Right forelimb (tissue), 1 donor: ENCODE measurements at places on chromosomes 5 and 9.

DNA sequence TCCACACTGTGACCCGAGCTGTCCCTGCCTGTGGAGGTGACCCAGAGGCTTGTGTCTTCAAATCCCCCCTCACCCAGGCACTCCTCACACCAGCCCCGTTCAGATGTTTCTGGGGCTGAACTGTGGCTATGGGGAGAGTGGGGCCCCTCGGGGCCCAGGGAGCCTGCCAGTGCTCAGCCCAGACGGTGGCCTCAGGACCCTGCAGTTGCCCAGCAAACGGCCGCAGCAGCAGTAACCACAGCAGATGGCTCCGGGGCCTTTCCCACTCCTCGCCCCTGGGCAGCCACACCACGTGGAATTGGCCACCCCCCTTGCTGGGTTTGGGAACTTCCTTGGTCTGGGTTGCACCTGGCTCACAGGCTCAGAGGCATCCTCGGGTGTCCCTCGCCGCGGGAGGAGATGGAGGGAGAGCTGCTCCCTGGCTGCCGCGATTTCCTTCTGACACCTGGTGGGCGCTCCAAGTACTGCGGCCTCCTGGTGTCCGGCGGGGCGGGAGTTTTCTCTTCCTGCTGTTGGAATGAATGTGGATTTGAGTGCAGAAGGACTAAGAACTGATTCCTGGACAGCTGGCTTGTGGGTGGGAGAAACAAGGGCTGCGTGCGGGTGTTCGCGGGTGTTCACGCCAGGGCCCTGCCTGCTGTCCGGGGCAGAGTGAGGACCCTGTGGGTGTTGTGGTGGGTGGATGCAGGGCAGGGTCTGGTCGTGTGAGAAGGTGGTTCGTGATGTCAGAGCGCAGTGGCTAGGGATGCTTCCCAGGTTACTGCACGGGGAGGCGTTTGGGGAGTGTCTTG, 97.5 kb downstream of the COL5A1 start:
- DNase-seq: peak; percentile 87

- no peak for DNase-seq
Measured at GRCh38 chr9:127611603-127611898, 526 bp upstream of the STXBP1 start.

GRCh38 chr9:100674419-100675122, 96.7 kb downstream of the CAVIN4 start:
- DNase-seq: no peak

GRCh38 chr5:58501778-58502417, 10.7 kb downstream of the GAPT start:
- no peak for DNase-seq

DNA sequence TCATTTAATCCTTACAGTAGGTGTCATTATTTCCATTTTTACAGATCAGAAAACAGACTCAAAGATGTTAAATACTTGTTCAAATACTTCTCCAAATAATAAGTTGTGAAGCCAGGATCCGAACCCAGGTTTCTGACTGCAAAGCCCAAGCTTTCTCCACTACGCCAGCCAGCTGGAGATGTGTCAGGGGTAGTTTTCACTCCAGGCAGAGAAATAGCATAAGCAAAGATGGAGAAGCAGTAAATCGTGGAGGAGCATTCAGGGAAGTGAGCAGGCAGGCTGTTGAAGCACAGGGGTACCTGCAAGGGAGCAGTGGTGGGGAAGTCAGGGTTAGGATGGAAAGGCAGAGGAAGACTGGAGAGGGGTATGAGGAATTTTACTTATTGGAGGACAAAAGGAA, 2.9 kb downstream of the TLN1 start:
- DNase-seq: no peak

DNA sequence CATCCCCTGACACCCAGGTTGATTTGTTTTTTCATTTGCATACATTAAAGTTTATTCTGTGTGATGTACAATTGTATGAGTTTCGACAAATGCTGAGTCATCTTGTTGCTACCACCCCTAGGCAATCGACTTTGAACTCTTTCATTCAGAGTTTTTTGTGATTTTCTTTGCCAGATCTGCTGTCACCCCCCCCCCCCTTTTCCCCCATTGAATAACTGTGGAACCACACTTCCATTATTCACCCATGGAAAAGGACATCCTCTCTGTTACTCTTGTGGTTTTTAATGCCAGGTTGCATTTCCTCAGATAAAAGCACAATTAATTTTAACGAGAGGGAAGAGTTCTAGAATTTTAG, 13.7 kb upstream of the FAM120AOS start:
- DNase-seq: no peak

DNA sequence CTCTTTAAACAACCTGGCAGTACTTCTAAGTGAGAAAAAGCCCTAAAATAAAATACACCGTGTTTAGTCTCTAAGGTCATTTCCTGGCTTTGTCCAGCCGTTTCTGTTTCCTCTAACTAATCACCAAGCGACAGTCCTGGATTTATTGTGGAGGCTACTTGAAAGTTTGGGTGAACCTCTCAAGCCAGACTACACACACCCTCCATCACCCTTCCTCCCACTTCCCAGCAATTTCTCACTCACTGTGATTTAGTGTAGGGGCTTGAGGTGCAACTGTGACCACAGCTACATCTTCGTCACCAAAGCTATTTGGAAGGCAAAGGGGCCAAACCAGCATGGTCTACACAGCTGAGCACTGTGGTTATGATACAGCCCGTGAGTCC, 240.0 kb upstream of the SLC24A2 start:
- DNase-seq: no peak

DNA sequence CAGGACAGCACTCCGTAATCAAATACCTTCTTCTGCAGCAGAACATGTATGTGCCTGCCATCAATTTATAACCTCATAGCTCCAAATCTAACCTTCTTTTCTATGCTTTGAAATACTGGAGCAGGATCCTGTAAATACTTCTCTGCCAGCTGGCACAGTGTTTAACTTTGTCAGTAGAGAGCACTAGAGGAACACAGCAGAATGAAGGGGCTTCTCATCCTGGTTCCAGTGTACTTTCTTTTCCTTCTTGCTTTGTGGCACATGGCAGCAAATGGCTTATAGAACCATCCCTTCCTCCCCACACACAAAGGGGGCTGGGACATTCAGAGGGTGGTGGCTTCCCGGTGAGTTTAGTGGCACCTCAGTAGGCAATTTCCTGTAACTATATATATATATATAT, 3.8 kb upstream of the FBXW11 start:
- DNase-seq: no peak

GRCh38 chr5:168302785-168303184, 11.3 kb downstream of the WWC1 start:
- no peak for DNase-seq

- DNase-seq: no peak
Measured at GRCh38 chr9:109857336-109857735, 77.3 kb downstream of the PALM2AKAP2 start.

GRCh38 chr5:1419476-1420210, 25.6 kb downstream of the SLC6A3 start:
- no peak for DNase-seq

DNA sequence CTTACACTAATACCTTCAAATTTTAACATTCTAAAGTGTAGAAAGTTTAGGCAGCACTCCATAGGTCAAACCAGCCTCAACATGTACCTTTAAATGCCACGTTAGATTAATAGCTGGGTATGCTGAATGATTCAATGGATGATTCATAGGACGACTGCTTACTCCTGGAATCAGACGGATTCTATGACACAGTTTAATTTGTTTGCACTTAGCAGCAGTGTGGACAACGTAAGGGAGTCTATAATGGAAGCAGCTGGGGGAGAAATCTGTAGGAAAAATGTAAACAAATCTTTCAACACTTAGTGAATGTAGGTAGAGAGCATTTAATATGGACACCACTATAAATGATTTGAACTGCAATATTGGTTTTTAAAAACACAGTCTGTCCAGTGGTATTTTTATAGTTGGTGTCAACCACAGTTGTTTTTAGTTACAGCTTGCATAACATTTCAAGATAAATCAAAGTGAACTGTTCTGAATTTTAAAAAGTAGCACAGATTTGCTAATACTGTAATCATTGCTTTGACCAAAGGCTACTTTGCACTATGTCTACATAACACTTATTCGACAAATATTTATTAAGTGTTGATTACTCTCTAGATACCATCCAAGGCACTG, 701.5 kb upstream of the MEF2C start:
- no peak for DNase-seq

DNA sequence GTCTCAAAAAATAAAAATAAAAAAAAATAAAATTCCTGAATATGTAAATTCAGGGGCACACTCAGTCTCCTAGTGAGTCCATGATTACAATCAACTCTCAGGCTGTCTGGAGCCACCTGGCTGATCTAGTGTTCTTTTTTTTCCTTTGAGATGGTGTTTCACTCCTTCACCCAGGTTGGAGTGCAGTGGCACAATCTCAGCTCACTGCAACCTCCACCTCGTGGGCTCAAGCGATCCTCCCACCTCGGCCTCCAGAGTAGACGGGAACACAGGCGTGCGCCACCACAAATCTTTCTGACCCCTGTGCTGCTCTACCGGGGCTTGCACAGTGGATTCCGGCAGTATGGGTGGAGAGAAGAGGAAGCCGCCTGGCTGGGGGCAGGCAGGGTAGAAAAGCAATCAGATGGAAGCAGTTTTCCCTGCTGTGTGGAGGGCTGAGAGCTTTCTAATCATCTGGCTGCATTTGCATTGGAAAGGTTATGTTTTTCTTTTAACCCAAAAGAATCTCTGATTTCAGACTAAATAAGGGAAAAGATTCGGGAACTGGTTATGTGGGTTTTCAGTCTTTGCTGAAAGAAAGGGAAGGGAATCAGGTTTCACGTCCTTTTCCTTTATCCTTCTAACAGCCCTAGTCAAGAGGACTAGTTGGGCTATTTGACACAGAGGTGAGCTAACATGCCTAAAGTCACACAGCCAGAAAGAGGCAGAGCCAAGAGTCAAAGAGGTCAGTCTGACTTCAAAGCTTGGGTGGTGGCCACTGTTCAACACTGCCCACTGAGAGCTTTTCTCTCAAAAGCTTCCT, 26.3 kb upstream of the CORO2A start:
- DNase-seq: no peak

DNA sequence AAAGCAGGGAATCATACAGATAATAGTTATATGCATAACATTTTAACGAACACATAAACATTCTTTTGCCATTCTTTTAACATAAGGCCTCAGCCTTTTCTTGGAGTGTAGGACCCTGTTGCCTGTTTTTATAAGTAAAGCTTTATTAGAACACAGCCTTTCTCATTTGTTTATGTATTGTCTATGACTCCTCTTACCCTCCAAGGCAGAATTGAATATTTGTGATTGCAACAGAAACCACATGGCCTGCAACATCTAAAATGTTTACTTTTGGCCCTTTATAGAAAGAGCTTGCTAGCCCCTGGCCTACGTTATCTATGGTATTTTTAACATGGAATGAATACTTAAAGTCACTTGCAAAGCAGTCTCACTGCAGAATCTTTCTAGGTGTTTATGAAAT, 2.6 kb downstream of the SLC31A1 start:
- no peak for DNase-seq

DNA sequence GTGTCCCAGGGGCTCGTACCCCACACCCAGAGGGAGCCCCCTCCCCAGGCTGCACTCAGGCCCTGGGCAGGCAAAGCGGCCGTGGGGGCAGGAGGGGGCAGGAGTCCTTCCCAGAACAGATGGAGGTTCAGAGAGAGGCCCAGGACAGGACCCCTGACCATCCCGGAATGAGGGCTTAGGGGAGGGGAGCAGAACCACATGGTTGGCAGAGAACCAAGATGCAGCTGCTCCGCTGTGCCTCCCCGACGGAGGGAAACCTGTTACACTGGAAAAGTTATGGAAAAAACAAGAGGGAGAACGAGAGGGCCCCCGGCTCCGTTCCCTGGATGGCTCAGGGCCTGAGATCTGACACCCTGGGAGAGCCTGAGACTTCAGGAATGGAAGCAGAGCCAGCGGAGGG, 22.7 kb downstream of the SLC12A7 start:
- DNase-seq: no peak

DNA sequence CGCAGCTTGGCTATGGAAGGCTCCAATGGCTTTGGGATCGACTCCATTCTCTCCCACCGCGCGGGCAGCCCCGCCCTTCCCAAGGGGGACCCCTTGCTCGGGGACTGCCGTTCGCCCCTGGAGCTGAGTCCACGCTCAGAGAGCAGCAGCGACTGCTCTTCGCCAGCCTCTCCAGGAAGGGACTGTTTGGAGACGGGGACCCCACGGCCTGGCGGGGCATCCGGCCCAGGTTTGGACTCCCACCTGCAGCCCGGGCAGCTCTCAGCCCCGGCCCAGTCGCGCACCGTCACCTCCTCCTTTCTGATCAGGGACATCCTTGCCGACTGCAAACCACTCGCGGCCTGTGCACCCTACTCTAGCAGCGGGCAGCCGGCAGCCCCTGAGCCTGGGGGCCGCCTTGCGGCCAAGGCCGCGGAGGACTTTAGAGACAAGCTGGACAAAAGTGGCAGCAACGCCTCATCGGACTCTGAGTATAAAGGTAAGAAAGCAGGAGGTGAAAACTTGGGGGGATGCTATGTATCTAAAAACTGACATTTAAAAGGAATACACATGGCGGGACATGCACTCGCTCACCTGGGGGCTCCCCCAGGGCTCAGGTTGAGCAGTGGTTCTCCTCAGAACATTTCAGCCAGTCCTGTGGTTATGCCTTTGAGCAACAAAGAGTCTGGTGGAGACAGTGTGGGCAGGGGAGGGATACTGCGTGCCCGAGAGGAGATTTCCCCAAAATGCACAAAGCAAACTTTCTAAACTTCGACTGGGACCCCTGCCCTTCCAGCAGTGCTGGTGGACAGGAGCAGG, 579 bp downstream of the BARHL1 start:
- DNase-seq: no peak

DNA sequence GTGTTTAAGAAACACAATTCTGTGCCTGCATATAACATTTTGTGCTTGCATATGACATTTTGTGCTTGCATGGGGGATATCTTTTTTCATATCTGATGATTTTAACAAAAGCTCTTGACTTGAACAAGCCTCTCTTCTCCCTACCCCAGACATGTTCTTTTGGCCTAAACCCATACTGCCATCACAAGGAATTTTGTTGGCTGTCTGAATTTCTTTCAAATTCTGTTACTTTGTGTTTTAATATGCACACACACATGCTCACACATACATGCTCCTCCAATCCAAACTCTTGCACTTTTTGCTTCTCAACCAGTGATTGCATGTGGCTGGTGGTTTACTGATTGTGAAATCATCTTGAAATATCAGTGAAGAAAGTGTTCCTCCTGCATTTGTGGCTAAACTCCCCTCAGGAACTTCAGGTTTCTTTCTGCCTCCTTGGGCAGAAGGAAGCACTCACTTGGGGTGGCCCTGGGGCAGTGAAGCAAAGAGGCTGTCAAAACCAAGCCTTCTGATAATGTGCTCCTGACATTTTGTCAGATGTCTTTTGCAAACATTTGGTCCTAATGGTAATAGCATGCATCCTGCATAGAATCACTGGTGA, 377.2 kb upstream of the KLF4 start:
- DNase-seq: no peak

GRCh38 chr5:27472871-27473270, 434.5 kb upstream of the CDH9 start:
- no peak for DNase-seq

GRCh38 chr9:101512116-101512515, 21.5 kb upstream of the RNF20 start:
- no peak for DNase-seq

- no peak for DNase-seq
Measured at GRCh38 chr5:117207088-117207668, 632.6 kb upstream of the SEMA6A start.
